Stimulated activated CD4-positive, alpha-beta T cell treated with anti-CD3 and anti-CD28 coated beads, Interleukin-1b, Interleukin-23, amount 100 ng/mL, for 1 hour (primary cell): ENCODE measurements at places on chromosomes 4 and X.

- no peak for DNase-seq
These were observed 8.0 kb downstream of the NUDT6 start for GRCh38 chr4:122914292-122914904.

GRCh38 chrX:153336121-153336894 is 2.4 kb downstream of the ZNF275 start:
- DNase-seq: no peak

- no peak for DNase-seq
These were observed 10.7 kb downstream of the KLHL8 start for GRCh38 chr4:87209696-87210095.

DNA sequence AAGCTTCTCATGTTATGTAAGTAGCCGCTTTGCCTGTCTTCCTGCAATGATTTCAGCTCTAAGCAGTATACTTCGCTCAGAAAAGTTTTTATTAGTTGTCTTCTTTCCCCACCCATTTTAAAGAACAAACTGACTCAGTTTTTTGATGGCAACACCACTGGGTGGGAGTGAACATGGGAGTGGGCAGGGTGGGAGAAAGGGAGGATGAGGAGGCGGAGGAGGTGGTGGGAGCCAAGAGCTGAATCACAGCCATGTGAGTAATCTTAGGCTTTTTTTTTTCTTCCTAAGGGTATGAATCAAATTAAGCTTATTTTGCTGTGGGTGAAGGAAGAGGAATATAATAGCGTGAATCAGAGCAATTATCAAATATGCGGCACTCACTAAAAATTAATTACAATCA is 574.3 kb upstream of the DIPK2B start:
- DNase-seq: no peak

GRCh38 chr4:152307669-152308068 is 228.2 kb downstream of the FBXW7 start:
- no peak for DNase-seq

GRCh38 chrX:75071334-75071733 is 84.7 kb downstream of the ABCB7 start:
- DNase-seq: no peak
